ENCODE measurements at places on chromosomes 12 and 14. TPM values are rescaled to one million over a fixed set of nuclear protein-coding genes. Genes with fewer than 3 reads are reported as not detected.

- no peak overlapping the region for H3K4me3 ChIP-seq
- peaks cover 13% of the 10 kb centered on the region for H3K4me1 ChIP-seq
- H3K27ac ChIP-seq: no peak overlapping the region
- H3K36me3 ChIP-seq: no peaks in the 10 kb centered on the region
- no peak for DNase-seq
Measured at GRCh38 chr14:33962016-33962415, 11.1 kb upstream of the EGLN3 start.

DNA sequence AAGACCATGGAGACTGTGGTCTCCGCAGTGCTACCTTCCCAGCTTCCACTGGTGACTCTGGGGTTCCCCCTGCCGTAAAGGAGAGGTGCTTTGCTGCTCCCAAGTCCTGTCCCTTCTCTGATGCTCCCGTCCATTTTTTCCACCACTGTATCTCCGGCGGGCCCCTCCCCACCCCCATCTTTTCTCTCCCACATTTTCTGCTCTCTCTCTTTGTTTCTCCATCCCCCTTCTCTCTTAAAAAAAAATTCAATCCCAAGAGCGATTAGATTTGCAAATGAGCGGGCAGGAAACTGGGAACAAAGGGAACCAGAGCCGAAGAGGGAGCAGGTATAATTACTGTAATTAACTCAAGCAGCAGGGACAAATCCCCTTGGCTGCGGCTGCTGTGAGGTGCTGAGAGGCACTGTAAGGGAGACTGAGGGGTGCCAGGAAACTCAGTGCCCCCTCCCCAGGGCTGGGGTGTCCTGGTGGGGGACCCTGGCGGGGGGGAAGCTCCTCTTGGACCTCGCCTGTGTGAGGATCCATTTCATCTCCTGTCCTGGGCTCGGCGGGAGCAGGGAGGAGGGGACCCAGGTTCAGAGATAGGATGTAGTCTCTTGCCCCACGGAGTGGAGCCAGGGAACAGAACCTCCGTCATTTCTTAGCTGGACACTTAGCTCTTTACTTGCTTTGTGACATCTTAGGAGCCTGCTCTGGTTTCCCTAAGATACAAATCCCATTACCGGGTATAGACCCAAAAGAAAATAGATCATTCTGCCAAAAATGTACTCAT lies 140.4 kb upstream of the NRXN3 start:
- H3K27me3 ChIP-seq: peaks cover 47% of the 10 kb centered on the region
- no peak overlapping the region for H3K4me3 ChIP-seq
- no peak overlapping the region for H3K27ac ChIP-seq
- H3K4me1 ChIP-seq: no peaks in the 10 kb centered on the region
- DNase-seq: no peak
- no peaks in the 10 kb centered on the region for H3K36me3 ChIP-seq

DNA sequence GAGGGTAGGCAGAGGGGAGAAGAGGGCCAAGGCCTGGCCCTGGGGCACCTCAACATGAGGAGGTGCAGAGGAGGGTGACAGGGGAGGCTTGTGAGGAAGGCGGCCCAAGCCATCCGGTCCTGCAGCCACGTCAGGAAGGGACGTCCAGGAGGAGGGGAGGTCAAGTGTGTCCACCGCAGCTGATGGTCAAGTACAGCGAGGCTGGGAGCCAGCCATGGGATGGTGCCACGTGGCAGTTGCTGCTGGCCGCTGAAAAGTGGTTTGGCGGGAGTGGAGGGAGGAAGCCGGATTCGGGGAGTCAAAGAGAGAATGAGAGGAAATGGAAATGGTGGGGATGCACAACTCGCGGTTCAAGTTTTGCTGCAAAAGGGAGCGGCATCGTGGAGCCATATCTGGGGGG lies 41.2 kb downstream of the PRIMA1 start:
- H3K27me3 ChIP-seq: peaks cover 22% of the 10 kb centered on the region
- no peak overlapping the region for H3K27ac ChIP-seq
- H3K4me3 ChIP-seq: no peak overlapping the region
- H3K36me3 ChIP-seq: no peaks in the 10 kb centered on the region
- no peak for DNase-seq

The CCDC92 gene
- 22.9 TPM for total RNA-seq

The DNAH10 gene
- 0.56 TPM for total RNA-seq

Data from type B pancreatic cell (in vitro differentiated cells).